ENCODE measurements at places on chromosomes 16 and 17. TPM values are rescaled to one million over a fixed set of nuclear protein-coding genes. Genes with fewer than 3 reads are reported as not detected.

CACNG1 gene
- not detected for total RNA-seq

DNA sequence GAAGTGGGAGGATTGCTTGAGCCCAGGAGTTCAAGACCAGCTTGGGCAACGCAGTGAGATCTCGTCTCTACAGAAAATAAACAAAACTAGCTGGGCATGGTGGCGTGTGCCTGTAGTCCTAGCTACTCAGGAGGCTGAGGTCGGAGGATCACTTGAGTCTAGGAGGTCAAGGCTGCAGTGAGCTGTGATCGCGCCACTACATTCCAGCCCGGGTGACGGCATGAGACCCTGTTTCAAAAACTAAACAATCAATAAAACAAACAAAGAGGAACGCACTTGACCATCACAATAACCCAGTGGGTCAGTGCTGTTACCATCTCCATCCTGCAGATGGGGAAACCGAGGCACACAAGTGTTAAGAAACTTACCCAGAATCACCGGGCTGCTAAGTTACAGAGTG is 13.7 kb downstream of the ZNF500 start:
- no peak for DNase-seq

TEKT1 gene
- not detected for total RNA-seq

CDR2L gene
- total RNA-seq = 11.8 TPM

TACO1 gene
- 16.1 TPM for total RNA-seq

DNA sequence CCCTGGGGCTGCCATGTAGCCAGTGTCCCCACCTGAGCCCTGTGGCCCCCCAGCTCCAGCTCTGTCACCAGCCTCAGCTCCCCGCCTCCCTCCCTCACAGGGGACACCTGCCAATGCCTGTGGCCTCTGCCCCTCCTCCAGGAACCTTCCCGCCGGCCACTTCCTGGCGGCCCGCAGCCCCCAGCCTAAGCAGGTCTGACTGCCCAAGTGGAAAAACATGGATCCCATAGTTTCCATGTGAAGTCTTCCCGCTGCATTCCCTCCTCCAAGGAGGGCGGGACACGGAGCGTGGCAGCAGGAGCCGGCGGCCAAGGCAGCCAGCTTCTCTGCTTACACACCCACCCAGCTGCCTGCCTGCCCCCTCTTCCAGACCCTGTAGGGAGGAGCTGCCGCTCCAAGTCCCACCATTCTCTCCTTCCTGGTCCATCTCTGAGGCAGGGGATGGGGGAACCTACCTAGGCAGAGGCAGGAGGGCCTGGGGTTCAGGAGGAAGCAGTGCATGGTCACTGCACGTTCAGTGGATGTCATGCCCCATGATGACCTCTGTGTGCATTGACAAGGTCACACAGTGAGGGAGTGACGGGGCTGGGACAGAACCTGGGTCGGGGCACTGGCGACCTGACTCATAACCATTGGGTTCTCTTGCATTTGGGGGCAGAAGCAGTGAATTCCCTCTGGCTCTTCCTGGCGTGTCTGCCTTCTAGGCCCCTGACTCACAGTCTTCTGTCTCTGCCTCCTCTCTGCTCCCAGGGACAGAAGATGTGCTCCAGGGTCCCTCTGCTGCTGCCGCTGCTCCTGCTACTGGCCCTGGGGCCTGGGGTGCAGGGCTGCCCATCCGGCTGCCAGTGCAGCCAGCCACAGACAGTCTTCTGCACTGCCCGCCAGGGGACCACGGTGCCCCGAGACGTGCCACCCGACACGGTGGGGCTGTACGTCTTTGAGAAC is 8.7 kb downstream of the VASN start:
- DNase-seq = peak; percentile 38

- no peak for DNase-seq
Measured at GRCh38 chr17:34712481-34713195, 133.3 kb downstream of the TMEM132E start.

BAIAP3 gene
- 0.09 TPM for total RNA-seq

- DNase-seq = no peak
Measured at GRCh38 chr16:30151091-30151490, 28.1 kb upstream of the MAPK3 start.

DNA sequence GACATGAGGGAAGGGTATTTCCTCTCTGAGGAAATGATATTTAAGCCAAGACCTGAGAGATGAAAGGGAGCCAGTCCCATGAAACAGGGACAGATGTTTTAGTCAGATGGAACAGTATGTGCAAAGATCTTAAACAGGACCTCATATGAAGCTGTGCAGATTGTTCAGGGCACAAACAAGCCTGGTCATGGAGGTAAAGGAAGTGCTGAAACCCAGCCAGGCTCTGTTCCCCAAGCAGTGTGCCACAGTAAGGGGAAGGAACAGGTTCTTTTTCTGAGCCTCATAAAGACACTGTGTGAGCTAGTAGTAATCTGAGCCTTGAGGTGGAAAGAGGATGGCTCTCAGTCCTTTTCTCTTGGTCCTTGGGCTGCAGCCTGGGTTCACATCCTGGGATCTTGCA is 159.9 kb downstream of the ANKFN1 start:
- peak; percentile 10 for DNase-seq

TNFRSF17 gene
- not detected for total RNA-seq

FOXJ1 gene
- total RNA-seq = not detected

DNA sequence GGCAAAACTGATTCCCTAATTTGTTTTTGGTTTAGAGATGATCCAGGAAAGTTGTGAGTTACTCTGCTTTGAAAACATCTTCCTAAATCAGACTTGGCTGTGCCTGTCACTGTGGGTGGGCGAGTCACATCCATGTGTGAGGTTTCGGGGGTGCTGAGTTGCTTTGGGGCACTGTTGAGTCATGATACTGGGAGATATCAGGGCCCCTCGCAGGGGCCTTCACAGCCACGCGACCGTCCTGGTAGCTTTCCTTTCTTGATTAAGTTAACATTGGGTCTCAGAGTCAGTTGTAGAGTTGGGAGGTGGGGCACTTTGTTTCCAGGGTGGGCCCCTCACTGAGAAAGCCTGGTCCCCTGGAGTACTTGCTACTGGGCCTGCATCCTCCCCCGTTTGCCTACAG is 58.3 kb upstream of the LGALS9 start:
- peak; percentile 29 for DNase-seq

DNA sequence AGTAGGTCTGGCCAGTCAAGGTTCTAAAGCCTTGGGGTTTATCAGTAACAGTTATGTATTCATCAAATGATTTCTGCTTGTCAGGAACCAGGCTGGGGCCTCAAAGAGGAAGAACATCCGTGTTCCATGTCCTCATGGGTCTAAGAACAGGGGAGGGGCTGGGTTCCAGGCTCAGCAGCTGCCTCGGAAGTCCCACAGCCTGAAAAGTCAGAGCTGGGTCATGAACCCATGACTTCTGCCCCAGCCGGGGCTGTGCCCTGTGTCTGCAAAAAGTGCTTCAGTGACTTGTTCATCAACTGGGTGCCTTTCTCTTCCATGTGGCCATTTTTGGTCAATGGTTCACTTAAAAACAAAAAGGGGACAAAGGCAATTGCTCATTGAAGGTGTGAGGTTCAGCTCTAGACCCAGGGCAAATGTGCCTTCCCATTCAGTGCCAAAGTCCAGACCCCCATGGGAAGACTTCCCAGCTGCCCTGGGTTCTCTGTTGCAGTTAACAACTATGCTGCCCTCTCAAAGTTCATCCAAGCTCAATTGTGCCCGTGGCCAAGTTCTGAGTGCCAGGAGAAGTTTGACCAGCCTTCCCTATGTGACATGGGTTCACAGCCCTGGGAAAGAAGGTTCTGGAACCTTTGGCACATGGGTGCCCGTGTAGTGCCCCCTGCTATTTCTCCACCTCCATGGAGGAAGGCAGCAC is 18.5 kb downstream of the TBKBP1 start:
- no peak for DNase-seq

- DNase-seq = peak; percentile 69
Measured at GRCh38 chr16:88591577-88592021, 21.4 kb downstream of the ZC3H18 start.

- no peak for DNase-seq
Measured at GRCh38 chr16:62974424-62974823, 938.2 kb upstream of the CDH8 start.

DNA sequence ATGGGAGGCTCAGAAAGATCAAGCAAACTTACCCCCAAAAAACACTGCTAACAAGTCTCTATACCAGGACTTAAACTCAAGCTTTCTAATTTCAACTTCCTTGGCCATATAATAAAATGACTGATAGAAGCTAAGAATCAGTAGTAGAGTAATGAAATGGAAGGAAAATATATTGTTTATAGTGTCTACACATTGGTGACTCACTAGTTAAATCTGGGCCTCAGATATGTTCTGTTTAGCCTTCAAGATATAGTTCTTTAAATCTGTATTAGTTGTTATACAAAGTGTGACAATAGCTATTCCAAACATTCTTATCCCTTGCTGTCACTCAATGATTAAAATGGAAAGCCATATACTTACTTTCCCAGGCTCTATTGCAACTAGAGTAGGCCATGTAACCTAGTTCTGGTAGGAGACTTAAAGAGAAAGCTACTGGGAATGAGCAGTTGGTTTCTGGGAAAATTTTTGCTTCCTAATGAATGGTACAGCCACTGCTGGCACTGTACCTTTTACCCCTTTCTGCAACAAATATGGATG is 18.3 kb downstream of the SSH2 start:
- DNase-seq = peak; percentile 17

DNA sequence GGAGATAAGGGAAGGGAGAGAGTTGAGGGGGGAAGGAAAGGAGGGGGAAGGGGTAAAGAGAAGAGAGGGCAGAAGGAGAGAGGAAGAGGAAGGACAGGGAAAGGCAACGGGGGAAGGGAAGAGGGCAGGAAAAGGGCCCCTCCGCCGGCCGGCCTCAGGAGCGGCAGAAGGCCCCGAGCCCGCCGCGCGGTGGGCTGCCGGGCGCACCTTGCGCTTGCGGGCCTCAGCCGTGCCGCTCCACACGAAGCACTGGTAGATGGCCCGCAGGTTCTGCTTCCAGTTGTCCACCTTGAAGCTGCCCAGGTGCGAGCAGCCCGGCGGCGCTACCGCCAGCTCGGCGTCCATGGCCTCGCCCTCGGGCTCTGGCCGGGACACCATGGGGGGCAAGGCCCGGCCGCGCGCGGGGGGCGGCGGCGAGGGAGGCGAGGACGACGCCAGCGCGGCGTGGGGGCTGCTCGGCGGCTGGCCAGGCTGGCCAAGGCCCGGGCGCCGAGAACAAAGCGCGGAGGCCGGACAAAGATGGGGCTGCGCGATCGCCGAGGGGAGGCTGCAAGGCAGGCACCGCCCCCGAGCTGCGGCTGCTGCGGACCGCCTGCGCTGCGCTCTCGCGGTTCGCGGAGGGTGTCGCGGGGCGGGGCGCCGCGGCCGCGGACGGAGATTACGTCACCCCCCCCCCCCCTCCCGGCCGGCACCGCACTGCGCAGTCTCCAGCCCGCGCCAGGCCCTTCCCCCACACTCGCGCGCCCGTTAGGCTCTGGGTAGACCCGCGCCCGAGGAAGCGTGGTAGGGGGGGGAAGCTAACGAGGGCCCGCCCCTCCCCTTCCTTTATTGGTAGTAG is at the start of gene USP22:
Gene USP22 (minus strand): TSS at position 554 of the 838 bp plus-strand sequence. CDS start 176 bp downstream, at position 378.
- DNase-seq = no peak

ABR gene
- total RNA-seq = 83.1 TPM

- DNase-seq = peak; percentile 79
Measured at GRCh38 chr16:4316864-4317531, 1.1 kb downstream of the GLIS2 start.

DNA sequence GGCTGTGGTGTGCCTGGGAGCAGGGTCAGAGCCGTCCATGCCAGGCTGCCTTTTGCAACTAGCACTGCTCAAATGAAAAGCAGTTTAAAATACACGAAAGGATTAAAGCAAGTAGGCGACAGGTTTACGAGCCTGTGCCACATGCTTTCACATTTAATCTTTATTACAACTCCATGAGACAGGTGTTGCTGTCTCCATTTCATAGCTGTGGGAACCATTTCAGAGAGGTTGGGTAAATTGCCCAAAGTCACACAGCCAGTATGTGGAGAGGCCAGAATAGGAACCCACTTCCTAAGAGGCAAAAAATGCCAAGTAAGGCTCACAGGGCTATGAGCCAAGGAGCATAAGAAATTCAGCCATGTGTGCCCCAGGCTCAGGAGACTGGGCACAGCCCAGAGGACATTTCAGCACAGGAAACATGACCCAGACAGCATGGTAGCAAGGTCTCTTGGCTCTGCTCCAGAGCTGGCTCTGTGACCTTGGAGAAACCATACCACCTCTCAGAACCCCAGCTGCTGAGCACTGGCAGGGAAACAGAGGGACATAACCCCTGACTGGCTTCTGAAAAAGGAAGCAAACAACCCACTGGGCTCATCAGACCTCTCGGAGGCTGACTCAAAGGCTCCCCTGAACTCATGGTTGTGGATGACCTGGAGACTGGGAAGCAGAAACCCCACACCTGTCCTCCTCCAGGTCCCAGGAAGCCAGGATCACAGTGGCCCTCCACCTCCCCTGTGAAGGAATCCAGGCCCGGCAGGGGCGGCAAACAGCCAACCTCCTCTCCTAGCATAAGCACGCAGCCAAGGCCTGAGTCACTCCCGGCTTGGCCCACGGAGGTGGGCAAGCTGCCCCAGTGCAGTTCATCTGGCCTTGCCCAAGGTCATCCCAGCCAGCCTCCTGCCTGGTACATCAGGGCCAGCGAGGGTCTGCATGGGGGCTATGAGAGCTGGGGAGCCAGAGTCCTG is 40.3 kb upstream of the MRPS23 start:
- DNase-seq = peak; percentile 91

GRCh38 chr16:67383284-67383683 is 10.0 kb downstream of the TPPP3 start:
- DNase-seq = no peak

Data from fibroblast of the aortic adventitia (primary cell).